Stimulated activated effector memory CD8-positive, alpha-beta T cell treated with anti-CD3 and anti-CD28 coated beads, Interleukin-12 subunit alpha, Interleukin-12 subunit beta, amount 100 ng/mL, for 72 hours (primary cell): ENCODE measurements at places on chromosomes 13 and 19.

DNA sequence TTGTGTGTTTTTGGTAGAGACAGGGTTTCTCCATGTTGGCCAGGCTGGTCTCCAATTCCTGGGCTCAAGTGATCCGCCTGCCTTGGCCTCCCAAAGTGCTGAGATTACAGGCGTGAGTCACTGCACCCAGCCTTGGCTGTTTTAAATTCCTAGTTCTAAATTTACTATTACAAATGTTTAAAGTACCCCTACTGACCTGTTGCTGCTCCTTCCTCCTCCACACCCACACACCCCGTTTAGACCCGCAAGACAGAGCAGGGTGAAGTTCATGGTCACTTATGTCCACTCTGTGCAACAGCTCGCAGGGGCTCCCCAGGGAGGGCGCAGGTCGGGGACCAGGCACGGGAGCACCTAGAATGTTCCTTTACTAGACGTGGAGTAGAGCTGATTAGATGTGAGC is 28.7 kb downstream of the TMEM161A start:
- DNase-seq, result no peak

DNA sequence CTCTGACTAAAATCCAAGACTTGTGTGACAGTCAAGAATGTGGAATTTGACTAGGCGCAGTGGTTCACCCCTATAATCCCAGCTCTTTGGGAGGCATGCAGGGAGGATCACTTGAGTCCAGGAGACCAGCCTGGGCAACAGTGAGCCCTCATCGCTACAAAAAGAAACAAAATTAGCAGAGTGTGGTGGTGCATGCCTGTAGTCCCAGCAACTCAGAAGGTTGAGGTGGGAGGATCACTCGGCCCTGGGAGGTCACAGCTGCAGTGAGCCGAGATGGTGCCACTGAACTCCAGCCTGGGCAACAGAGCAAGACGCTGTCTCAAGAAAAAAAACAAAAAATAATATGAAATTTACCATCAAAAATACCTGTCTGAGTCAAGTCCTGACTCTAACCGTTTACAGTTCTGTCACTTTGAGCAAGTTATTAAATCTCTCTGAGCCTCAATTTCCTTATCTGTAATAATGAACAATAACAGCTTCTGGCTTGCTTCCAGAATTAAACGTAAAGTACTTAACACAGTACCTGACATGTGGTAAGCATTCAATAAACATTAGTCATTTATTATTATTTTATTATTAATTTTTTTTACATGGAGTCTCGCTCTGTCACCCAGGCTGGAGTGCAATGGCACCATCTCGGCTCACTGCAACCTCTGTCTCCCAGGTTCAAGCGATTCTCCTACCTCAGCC is 204.6 kb upstream of the TSC22D1 start:
- DNase-seq, result no peak

DNA sequence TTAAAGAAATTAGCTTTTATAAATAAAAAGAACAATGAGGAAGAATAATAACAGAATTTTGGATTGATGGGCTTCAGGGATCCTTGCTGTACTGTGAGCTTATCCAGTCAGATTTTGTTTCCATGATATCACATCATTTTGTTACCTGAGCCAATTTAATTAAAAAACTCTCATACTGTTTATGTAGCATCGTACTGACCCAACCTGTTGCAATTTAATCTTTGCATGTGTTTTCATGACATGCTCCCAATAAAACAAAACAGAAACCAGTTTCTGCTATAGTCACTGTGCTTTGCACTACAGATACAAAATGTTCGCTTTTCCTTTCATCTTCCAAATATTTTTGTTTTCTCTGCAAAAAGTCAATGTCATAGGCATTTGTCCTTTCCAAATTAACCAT is 109.7 kb upstream of the RNF113B start:
- no peak for DNase-seq

DNA sequence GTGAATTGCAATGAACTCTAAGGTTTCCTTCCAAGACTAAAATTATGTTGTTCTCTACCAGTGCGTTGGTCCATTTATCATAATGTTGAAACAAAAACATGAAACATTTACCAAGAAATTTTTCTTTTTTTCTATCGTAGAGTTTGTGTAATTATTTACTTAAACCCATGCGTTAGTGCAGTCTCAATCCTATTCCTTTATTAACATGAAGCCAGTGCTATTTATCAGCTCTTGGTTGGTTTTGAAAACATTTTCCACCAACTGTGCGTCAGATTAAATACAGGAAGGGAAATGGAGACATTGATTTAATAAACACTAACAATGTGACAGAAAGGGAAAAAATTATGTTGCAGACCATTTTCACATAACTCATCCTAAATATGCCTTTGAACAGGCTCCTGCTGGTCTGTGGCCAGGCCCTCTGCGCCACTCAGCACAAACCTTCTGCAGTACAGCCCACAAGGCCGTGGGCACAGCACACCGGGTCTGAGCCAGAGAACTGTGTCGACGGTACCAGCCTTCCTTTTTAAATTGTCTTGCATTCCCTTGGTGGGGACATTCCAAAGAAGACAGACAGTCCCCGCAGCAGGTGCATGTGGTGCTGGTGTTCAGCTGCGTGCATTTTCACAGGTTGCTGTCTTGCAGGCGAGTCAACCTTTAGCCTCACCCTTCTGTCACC is 135.8 kb downstream of the SHISA2 start:
- no peak for DNase-seq

DNA sequence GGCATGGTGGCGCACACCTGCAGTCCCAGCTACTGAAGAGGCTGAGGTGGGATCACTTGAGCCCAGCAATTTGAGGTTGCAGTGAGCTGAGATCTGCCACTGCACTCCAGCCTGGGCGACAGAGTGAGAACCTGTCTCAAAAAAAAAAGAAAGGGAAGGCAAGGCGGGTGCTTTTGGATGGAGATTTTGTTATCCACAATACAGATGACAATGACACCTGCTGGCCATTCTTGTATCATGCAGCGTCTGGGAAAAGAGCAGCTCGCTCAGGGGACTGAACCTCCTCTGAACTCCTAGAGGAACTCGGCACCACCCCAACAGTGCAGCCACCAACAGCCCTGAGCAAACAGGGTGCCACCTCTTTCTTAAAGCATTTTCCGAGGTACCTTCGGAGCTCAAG is 22.8 kb downstream of the HAUS8 start:
- DNase-seq, result no peak

GRCh38 chr13:49791315-49791710 is 1.2 kb downstream of the KPNA3 start:
- DNase-seq, result no peak

GRCh38 chr19:5882421-5882968 is 12.2 kb upstream of the FUT5 start:
- DNase-seq, result no peak

GRCh38 chr13:47903836-47904235 is 97.2 kb downstream of the SUCLA2 start:
- no peak for DNase-seq

GRCh38 chr19:19460258-19460731 is 54.8 kb downstream of the GATAD2A start:
- DNase-seq, result peak; percentile 74

DNA sequence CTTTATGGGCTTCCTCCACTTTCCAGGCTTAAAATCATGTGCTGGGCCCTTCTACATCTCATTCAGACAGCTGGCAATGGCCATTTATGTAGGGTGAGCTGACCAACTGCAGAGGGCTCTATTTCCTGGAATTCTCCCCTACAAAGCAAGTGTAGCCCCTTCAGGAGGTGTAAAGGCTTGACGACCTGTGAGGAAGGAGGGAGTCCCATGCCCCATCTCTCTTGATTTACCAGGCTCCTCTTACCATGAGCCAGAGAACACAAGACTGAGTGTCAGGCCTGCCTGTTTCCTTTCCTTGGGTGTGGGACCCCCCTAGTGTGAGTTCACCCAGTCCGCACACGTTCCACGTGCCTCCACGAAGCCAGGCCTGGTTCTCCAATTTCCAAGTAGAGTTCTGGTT is 16.6 kb downstream of the ZNF536 start:
- no peak for DNase-seq

DNA sequence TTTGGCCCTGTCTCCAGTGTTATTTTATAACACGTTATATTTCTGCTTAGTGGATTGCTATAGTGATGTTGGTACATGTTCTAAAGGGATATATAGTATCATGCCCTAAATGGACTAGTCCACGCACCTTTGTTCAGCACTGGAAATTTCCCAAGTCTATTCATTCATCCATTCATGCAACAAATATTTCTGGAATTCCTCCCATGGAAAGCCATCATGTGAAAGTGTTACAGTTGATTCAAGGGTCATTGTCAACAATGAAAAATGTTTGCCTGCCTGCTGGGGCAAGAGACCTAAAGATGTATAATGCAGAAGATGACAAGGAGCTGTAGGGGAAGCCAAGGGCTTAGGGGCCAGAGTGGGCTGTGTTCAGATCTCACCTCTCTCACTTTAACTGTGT is 10.8 kb upstream of the HSPH1 start:
- DNase-seq, result no peak

DNA sequence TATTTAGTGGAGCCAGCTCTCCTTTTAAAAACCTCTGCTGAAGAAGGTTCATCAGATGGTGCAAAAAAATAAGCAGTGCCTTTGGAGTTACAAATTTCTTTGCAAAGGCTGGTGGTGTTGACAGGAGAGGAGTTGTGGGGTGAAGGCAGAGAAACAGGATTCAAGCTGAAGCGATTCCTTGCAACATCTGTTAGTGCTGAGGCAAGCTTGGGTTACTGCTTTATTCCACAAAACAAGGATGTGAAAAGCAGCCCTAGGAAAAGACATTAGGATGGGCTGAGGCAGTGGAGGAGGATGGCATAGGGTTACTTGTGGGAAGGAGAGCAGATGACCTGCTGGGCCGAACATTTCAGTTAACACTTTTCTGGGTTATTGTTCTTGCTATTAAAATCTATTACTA is 390.7 kb downstream of the DLEU7 start:
- no peak for DNase-seq

GRCh38 chr13:36528105-36528504 is 95.8 kb downstream of the CCNA1 start:
- no peak for DNase-seq

DNA sequence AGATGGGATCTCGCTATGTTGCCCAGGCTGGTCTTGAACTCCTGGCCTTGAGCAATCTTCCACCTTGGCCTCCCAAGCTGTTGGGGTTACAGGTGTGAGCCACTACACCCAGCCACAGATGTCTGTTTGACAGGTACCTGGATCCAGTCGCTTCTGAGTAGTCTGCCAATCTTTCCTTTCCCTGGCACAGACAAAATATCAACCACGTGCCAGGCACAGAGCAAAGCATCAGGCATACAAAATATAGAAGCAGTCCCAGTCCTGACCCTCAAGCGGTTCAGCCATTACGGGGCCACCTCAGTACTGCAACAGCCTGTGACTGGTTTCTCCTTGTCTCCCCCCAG is 3.8 kb downstream of the ELAVL1 start:
- DNase-seq, result no peak

- no peak for DNase-seq
Observed at GRCh38 chr13:67645874-67646467, 415.8 kb upstream of the PCDH9 start.

GRCh38 chr19:41753159-41753558 is 2.2 kb upstream of the CEACAM6 start:
- DNase-seq, result peak; percentile 64

DNA sequence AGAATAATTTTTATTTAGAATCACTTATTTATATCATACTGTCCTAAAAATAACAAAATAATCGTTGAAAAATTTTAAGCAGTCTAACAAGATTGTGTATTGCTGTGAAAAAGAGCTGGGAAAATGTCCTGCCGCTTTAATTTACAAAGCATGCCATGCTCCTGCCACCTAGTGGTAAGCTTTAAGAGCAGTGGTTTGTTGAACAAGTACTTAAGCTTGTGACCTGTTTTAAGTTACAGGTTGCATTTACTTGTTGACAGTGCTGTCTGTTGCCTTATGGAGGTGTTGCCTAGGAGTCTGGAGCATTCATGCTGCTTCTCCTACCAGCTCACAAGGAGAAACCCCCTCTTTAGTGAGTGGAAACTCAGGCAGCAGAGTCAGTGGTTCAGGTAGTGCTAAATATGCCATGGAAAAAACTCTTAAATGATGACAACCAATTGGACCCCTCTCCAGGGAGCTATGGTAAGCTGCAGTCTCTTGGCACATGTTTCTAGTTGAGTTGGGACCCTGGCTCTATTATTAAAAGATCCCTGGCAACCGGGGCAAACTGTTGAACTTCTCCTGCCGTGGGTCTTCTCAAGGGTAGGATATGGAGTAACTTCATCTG is 68.4 kb downstream of the SPATA13 start:
- DNase-seq, result no peak

DNA sequence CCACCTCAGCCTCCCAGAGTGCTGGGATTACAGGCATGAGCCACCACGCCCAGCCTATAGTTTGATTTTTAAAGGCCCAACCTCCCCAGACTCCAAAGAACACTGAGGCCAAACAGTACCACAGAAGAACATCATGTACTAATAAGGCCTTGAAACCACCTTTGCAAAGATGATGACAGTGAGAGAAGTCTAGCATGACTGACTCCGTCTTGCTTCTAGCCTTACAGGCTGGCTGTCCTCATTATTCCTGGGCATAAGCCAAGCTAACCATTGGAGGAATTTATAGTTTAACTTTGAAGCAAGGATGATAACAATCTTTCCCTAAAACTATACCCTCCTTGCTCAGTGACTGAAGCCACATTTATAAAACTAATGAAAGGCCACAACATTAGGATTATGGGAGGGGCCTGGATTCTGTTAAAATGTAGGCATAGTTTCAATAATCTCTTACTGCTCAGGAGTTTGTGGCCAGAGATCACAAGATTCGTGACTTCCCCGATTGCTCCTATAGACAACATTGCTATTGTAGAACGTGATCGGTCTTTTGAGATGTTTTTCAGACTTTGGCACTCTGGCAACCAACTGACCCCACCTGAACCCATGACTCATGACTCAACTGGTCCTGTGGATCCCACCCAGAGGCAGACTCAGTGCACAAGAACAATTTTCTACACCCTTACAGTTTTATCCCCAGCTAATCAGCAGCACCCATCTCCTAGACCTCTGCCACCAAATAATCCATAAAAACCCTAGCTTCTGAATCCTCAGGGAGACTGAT is 17.6 kb downstream of the GPR42 start:
- DNase-seq, result no peak

DNA sequence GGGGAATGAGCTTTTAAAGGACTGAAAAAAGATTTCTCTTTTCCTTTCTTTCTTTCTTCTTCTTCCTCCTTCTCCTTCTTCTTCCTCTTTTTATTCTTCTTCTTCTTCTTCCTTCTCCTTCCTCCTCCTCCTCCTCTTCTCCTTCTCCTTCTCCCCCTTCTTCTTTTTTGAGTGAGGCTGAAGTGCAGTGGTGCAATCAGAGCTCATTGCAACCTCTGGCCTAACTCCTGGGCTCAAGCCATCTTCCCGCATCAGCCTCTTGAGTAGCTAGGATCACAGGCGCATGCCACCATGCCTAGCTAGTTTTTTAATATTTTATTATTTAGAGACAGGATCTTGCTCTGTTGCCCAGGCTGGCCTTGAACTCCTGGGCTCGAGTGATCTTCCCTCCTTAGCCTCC is 120.9 kb upstream of the KL start:
- no peak for DNase-seq

- DNase-seq, result no peak
Observed at GRCh38 chr19:55958356-55958755, 10.7 kb downstream of the NLRP8 start.

- no peak for DNase-seq
Observed at GRCh38 chr19:33238481-33239149, 13.0 kb upstream of the SLC7A10 start.

GRCh38 chr13:84980571-84980970 is 818.6 kb downstream of the SLITRK6 start:
- DNase-seq, result no peak
